ENCODE measurements at places on chromosomes 16 and 17.

GRCh38 chr17:60618854-60619526 is 19.0 kb downstream of the PPM1D start:
- no peak for DNase-seq

DNA sequence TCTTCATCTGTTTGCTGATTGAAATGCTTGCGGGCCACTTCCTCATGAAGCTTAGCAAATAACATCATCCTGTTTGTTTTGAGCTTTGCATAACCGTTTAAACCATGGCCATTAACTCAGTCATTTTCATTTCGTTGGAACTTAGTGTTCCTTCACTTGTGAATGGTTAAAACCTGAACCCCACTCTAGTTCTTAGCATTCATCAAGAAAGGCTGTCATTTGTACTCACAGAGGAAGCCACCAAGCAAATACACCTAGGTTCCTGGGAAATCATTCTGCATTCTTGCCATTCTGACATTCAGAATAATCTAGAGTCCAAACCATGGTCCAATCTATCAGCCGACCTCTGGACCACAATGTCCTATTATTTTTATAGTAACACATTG is 8.4 kb upstream of the TAT start:
- no peak for DNase-seq

DNA sequence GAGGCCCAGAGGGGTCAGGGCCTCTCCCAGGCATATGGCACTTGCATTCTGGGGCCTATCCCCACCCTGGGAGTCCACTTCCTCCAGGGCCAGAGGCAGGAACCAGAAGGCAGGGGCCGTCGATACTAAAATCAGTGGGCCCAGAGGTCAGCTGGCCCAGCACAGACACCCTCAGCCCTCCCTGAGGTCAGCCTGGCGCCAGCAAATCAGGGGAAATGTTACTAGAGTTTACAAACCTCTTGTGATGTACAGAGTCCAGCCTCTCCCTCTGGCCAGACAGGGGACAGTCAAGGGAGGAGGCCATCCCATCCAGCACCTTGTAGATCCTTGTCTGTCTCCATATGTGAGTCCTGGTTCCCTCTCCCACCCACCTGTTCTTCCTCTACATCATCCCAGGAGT is 10.8 kb downstream of the CDH5 start:
- DNase-seq = no peak

GRCh38 chr17:45221081-45222013 is at the start of gene FMNL1:
Gene FMNL1, plus strand, starts transcription at chr17:45221885. Its CDS starts 240 bp downstream, at chr17:45222125.
- no peak for DNase-seq

DNA sequence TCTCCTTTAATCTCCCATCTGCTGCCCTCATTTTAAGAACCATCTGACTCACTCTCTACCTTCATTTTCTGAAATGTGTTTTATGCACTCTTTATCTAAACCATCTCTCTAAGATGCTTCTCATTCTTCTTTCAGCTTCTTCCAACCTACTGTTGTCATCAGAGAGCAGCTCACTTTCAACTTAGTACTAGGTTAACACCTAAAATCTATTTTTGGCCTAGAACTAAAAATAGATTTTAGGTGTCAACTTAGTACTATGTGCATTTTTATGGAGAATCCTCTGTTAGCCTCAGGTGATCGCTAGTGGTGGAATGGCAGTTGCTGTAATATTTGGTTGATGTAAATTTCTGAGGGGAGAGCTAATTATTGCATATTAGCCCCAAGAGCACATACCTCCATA is 277.1 kb downstream of the KCNJ2 start:
- DNase-seq = no peak
